ENCODE measurements at places on chromosomes 6 and 20.

GRCh38 chr6:38549795-38550194, 89.9 kb downstream of the BTBD9 start:
- DNase-seq: no peak

DNA sequence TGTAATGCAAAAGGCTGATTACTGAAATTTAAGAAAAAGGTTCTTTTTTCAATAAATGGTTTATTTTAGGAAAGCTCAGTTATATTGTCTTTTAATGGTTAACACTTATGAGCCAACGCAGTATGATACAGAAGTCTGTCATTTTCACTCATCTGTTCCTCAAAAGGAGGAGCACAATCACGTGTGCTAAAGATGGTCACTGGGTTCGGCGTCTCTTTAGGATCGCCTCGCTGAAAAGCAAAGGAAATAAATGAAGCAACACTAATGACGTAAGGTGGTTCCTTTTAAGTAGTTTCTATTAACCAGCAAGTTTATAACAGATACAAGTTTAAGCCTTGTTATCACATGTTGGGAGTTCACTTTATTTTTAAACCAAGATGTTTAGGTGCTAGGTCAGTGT, 125.7 kb downstream of the MAP3K4 start:
- DNase-seq: no peak

DNA sequence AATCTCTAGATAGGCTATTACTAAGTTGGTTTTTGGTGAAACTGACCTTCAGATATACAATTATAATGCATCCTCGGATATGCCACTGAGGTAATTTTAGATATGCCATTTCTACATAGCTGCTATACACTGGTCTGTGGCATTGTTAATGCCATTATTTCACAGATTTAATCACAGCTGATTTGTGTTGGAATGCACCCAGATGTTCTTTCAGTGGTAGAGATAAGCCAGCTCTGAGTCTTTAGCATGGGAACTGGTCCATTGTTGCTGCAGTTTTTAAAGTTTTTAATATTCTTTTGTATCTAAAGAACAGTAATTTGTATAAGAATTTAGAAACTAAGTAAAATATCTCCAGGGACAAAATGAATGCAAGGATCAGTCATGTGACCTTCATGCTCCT, 6.8 kb downstream of the TMX4 start:
- no peak for DNase-seq

DNA sequence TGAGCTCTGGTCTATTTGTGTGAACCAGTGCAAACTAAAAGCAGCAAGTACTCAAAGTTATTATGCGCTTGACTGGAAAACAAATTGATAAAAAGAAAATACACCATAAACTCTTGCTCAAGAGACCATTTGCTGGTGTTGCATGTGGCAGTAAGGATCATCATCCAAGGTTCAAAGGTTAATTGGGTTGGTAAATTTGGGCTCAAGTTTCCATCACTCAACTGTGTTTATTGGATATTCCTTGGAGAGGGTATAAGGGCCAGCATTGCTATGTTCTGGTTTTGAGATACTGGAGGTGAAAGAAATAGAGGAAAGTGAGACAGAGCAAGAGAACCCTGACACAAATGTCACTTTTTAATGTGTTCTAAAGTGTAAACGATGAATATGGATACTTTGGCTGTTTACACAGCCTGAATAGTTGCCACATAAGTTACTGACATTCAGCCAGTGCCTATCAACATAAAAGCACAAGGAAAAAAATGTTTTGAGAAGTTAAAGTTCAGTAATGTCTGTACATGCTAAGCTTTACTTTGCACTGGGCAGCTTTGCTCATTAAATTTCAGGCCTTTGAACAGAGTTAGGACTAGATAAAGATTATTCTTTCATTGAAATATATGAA, 736.1 kb downstream of the HDGFL1 start:
- no peak for DNase-seq

DNA sequence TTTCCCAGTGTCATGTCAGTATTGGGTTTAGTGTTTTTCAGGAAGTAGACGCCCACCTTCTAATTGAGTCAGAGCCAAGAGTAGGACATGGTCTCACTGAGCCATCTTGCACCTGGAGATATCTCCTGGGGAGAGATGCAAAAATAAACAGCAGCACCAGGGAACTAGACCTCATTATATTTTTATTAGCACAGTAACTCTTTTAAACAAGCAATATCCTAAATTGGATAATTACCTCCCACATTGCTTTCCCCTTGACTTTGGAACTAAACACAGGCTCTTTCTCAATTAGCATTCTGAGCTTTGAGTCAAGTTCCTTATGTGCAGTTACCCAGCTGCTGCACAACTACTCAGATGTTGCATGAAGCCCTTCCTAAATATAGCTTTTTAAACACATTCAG, 175.4 kb downstream of the IBTK start:
- DNase-seq: no peak

DNA sequence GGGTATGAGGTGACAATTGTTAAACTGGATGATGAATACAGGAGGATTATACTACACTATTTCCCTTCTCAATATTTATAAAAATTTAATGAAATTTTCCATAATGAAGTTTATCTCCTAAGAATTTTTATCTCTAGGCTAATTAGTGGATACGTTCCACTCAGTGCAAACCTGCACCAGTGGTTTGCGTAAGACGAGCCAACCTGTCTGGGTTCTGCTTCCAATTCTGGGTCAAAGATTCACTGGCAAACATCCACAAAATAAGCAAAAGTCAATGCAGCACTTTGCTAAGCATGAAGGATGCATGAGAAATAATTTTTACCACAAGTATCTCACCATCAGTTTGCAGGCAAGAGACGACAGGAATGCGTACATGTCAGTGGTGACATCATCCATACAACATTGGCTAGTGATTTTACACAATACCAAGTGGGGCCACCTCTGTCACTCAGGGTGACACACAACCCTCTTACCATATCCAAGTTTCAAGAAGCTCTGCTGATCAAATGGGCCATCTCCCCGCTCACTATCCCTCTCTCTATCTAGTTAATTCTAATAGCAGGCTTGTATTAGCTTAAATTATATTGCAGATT, 51.7 kb downstream of the FAM50B start:
- no peak for DNase-seq

DNA sequence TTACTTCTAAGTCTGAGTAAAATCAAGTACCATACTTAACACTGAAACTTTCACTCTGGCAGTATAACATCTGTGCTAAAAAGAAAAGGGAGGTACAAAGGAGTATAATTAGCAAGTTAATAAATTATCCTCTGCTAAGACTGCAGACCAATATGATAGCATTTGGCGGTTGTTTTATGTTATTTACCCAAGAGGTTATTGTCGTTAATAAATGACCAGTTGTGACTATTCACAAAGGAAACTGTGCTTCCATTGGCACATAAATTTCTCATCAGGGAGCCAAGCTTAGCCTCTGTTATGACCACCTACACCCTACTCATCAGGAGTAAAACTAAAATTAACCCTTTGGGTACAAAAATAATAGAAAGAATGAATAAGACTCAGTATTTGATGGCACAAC, 86.5 kb downstream of the CRYBG1 start:
- DNase-seq: no peak

DNA sequence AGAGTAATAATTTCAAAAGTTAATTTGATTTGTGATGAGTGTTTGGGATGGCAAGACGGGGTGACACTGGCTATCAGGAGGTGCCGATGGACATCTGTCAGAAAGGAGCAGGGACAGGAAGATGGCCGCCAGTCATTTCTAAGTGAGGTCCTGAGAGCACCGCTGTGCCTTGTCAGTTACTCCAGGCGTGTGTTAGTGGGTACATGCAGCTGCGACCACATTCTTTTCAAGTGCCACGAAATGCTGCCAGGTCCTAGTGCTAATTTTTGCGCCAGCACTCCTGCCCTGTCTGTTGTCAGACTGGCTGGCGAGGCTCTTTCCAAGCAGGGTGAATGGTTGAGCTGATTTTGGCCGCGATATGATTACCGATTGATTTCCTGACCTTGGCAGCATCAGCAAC, 64.6 kb upstream of the INSM1 start:
- DNase-seq: no peak

DNA sequence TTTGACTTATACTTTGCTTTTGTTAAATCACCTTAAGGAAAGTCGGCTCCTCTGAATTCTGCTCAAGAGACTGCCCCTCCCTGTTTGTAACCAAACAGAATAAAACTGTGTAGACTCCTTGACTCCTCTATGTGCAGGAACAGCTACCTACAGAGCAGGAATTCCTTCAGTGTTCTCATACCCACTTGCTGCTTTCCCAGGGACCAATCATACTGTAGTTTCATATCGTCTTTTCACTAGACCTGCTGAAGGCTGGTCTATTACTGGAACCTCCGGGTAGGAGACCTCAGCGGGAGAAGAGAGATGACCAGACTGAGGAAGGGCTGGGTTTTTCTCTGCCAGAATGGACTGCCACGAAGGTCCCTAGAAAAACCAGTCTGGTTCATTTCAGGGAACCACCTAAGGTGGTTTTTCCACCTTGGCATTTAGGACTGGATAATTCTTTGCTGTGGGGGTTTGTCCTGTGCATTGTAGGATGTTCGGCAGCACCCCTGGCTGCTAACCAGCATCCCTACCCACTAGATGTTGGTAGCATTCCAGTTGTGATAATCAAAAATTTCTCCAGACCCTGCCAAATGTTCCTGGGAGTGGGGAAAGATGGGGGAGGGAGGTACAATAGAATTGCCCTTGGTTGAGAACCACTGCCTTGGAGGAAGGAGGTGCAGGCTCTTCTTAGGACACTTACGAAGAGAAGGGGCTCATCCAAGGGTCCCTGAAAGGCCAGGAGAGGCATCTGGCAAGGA, 80.5 kb downstream of the DNAAF9 start:
- DNase-seq: no peak

GRCh38 chr6:16251706-16252105, 13.3 kb downstream of the GMPR start:
- no peak for DNase-seq

GRCh38 chr20:63951398-63952209, 4.6 kb downstream of the UCKL1 start:
- no peak for DNase-seq

GRCh38 chr20:24407151-24407550, 62.3 kb upstream of the SYNDIG1 start:
- DNase-seq: no peak

GRCh38 chr20:44914924-44915323, 5.1 kb downstream of the PABPC1L start:
- no peak for DNase-seq

DNA sequence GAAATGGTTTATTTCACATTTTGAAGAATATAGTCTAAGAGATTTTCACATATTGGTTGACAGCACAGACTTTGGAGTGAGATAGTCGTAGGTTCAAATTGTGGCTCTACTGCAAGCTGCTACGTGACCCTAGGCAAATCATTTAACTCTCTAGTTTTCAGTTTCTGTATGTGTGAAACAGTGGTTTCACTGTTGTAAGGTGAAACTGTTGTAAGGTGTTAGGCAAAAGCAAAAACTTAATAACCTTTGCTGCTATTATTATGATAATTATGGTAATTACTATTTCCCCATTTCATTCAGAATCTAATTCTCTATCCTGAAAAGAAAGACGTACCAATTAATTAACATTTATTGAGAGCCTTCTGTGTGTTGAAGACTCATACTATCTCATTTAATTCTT, 144.2 kb downstream of the REV3L start:
- DNase-seq: no peak

DNA sequence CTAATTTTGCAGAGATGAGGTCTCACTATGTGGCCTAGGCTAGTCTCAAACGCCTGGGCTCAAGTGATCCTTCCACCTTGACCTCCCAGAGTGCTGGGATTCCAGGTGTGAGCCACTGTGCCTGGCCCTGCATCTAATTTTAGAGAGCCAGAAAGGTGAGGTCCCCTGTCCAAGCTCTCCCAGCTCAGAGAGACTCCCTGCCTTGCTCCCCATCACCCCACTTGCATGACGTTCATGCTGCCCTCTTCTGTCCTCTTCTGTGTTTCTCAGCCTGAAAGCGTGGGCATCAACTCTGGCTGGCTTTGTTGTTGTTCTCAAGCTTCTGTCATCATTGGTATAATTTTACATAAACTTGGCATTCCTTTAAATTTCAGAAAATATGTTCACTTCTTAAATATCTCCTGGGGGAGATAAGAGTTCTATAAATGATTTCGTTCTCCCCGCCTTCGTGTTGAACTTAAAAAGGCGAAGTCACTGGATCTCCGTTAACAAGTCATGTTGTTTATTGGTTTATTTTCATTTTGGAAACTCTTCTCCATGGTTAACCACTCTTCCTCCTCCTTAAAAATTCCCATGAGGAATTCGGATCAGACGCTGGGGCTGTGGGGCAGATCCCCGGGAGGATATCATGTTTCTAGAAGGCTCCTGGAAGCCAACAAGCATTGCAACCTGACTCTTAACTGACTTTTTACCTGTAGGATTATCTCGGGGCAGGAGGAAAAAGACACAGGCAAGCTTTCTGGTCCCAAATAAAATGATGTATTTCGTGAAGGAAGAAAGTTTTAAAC, 13.2 kb upstream of the PARD6B start:
- no peak for DNase-seq

DNA sequence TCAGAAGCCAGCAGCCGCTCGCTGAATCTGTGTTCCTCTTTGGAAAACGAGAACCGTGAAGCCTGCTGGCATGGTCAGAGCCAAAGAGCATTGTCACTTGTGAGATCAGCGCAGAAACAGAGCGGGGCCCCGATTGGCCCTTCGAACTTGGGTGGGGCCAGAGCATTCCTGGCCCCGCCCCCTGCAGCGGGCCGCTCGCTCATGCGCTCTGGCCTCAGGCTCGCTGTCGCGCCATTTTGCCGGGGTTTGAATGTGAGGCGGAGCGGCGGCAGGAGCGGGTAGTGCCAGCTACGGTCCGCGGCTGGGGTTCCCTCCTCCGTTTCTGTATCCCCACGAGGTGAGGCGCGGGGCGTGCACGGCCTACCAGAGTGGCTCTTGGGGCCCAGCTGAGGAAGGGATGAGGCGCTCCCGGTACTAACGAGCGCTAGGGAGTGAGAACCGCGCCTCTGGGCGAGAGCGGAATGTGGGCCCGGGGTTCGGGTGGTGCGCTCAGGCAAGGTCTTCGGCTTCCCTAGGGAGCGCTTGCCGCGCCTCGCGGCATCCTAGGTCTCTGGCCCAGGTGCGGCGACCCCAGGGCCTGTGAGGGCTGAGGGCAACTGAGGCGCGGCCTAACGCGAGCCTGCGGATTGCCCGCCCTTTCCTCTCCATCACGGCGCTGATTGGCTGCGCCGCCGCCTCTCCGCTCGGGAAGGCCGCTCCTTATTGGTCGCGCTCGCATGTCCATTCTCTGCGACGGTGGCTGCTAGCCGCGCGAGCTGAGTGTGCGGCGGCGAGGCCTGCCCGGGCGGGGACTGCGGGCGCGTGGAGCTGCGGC, at the start of gene CSE1L:
TSS of gene CSE1L (plus strand) at position 226 of the 814 bp plus-strand sequence. CDS start 12,152 bp downstream, outside the sequence.
- DNase-seq: peak; percentile 91

- DNase-seq: no peak
Measured at GRCh38 chr6:128216917-128217316, 303.5 kb downstream of the PTPRK start.

- no peak for DNase-seq
Measured at GRCh38 chr6:129929433-129929832, 68.3 kb upstream of the TMEM244 start.

GRCh38 chr6:31901415-31901952, 402 bp downstream of the ZBTB12 start:
- peak; percentile 65 for DNase-seq

DNA sequence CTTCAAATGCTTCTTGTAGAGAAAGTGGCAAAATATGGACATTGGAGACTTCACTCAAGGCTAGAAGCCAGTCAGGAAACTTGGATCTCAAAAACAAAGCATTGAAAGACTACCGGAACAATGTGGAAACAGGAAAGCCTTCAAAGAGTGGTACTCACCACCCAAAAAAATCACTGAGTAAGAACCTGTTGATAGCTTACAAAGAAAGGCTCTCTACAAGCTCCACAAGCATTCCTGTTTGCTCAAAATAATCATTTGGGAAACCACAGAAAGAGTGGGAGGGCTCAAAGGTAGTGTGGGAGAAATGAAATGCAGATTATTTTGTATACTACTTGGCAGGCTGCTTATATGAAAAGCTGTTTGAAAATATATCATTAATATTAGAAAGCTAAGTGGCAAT, 9.5 kb upstream of the DST start:
- no peak for DNase-seq
